ENCODE measurements at places on chromosomes 5 and 9.

DNA sequence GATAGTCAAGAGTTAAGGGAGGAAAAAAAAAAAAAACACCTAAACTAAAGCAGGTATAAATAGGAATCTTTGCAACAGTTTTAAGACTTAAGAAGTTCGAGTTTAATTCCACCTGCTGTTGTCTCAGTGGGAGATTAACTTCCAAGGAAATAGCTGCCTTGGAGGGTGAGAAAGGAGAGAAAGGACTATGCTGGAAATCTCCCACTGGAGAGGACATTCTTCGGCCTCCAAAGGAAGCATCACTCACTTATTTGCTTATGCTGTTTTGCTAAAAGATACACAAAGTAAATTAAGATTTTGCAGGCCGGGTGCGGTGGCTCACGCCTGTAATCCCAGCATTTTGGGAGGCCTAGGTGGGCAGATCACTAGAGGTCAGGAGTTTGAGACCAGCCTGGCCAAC is 317.9 kb upstream of the MPDZ start:
- DNase-seq, result no peak

DNA sequence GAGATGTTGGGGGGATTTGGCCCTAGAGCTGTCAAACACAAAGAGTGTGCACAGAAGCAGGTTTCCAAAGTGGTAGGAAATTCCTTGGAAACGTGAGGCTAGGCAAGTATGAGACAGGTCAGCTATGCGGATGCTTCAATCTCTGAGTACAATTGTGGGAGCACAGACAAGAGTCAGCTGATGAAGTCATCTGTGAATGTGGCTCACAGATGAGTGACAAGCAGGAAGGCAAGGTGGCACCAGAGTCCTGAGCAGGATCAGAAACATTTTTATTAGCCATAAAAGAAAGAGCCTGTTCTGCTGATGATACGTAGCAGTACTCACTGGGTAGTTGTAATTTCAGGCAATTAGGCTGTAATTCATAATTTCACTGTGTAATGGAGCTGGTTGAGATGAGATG is 117.0 kb downstream of the DCP2 start:
- no peak for DNase-seq

- DNase-seq, result peak; percentile 42
Measured at GRCh38 chr9:91193658-91194391, 167.9 kb downstream of the AUH start.

- DNase-seq, result no peak
Measured at GRCh38 chr5:173204185-173204979, 30.6 kb downstream of the NKX2-5 start.

DNA sequence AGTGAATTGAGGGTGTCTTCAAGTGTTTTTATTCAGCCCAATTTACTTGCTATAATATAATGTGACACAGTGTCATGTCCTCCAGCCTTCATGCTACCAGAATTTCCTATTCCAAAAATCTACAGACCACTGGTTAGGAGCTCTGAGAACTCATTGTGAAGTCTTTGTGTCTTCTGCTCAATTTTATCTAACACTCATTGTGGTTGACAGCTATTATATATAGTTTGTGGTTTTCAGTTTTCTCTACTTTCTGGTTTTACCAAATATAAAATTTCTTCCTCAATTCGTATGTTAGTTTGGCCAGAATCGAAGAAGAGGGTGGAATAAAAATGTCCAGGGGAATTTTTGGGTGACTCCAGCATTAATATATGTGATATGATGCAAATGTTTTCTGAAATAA is 509.3 kb upstream of the NUDT12 start:
- no peak for DNase-seq

GRCh38 chr9:93020151-93020550 is 38.4 kb upstream of the SUSD3 start:
- DNase-seq, result no peak

DNA sequence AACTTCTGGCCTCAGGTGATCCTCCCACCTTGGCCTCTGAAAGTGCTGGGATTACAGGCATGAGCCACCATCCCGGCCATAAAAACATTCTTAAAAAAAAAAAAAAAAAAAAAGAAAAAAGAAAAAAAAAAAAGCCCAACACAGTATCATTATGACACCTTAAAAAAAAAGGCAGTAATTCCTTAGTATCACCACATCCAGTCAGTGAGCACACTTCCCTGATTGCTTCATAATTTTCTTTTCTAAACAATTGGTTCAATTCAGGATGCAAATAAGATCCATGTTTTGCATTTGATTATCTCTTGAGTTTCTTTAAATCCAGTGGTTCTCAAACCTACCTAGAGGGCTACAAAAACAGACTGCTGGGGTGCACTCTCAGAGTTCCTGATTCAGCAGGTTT is 182.5 kb downstream of the CDK5RAP2 start:
- no peak for DNase-seq

- DNase-seq, result no peak
Measured at GRCh38 chr9:129751841-129752801, 721 bp downstream of the PTGES start.

DNA sequence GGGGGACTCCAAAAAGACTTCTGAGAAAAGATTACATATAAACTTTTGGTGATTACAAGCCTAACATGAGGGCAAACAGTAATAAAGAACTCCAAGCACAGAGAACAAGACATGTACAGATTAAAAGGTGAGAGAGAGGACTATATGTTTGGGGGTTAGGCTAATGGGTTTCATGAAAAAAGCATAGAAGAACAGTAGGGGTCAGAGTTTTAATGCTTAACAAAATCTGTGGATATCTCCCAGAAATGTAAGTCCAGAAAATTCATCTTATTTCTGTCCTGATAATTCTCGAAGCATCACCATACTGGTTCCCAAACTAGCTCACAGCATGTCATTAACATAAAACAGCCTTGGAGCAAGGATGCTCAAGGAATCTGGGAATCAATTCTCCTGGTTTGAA is 137.2 kb downstream of the ARRDC3 start:
- DNase-seq, result no peak

- DNase-seq, result no peak
Measured at GRCh38 chr5:82163452-82164175, 114.5 kb downstream of the RPS23 start.

GRCh38 chr5:78640662-78641474 is 7.7 kb downstream of the LHFPL2 start:
- DNase-seq, result no peak

GRCh38 chr5:145056800-145057199 is 778.3 kb downstream of the PRELID2 start:
- no peak for DNase-seq
